ENCODE measurements at places on chromosomes 5 and 9.

DNA sequence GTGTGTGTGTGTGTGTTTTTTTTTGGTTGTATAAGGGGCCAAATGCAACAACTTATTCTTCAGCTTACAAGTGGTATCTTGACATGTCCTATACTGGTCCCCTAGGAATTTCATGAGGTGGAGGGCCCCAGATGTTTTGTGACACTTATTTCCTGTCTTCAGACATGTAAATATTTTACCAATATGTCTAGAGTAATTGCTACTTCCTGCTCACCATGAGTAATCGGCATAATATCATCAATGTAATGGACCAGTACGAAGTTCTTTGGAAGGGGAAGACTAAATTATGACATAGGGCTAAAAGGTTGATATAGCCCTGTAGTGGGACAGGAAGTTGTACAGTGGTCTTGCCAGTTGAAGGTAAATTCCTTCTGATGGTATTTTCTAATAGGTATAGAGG is 3.7 kb upstream of the OTULIN start:
- no peak for DNase-seq

DNA sequence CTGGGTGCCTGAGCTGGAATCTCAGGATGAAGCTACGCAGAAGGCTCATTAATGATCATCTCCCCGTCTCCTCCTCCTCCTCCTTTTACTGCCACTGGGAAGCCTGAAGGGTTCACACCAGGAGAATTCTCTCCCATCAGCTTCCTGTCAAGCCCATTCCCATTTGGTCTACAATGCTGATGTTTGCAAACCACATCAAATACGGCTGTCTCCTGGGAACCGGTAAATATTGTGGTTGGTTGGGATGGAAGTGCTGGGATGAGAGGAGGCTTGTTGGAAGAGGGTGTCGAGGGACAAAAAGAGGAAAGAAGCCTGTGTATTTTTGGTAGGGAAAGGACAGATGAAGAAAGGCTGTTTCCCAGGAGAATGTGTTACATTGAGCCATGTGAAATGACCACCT is 13.2 kb upstream of the S1PR3 start:
- no peak for DNase-seq

DNA sequence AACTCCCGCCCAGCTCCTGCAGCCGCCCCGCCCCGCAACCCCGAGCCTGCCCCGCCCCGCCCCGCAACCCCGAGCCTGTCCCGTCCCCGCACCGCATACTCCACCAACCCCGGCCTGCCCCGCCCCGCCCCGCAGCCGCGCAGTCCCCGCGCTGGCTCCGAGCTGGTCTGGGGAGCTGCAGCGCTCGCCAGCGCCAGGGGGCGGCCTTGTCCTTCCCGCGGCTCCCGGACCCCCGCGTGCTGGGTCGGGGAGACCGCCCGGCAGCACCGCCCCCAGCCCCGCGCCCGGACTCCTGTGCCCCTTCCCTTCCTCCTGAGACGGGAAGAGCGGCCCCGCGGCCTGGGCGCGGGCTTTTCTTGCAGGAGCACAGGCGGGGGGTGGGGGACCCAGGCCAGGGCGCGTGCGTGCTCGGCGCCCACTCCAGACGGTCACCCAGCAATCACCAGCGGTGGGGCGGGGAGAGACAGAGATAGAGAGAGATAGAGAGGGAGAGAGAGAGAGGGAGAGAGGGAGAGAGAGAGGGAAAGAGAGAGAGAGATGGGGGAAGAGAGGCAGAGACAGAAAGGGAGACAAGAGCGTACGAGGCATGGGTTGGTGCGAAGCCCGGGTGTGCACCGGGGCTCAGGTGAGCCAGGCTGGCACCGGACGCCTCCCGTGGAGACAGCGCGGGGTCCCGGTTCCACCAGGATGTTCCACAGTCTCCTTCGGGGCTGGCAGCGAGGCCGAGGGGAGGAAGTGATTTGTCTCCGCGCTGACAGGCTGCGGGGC is 14.7 kb upstream of the TMEM250 start:
- no peak for DNase-seq

- no peak for DNase-seq
Measured at GRCh38 chr5:54007827-54008777, 302.3 kb downstream of the ARL15 start.

DNA sequence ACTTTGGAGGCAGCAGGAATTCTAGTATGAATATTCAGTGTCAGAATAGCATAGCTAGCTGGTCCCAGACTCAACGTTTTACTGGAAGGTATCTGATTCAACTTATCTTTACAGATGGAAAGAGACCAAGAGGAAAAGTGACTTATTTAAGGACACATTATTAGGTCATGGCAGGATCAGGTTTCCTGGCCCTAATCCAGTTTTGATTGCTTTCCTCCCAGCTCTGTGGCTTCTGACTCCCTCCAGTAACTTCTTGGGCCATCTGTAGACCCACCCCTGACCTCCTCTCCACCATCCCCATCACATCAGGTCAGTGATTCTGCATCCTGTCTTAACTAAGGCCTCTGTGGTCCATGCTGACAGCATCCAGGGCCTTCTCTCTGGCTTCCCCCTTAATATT is 38.4 kb downstream of the SH3TC2 start:
- no peak for DNase-seq

DNA sequence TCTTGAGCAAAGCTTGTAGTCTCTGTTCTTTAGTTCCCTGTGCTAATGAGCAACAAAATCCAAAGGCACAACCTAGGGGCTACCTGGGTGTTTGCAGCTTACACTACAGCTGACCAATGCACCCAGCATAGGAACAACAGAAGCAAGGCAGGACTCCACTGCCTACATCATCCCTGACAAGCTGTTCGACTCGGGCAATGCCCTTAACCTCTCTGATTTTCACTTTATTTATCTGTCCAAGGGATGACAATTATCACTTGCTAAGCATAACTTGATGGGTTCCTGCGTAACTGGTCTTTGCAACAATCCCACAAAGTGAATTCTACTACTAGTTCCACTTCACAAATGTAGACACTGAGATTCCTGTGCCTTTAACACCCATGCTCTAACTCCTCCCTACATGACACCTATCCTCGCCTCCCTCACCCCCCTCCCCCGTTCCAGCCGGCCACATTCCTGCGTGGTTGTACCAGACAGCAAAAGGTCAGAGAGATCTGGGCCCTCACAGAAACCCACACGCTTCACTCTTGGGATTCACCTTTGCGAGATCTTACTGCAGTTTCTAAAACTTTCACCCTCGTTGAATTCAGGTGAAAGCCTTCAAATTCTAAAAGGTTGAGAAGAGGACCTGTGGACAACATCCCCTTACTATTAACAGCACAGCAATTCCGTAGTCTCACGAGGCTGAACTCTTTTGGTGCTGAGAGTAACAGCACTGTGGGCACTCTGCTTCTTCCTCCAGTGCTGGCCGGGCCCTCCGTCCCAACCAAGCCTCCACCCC is 995 bp downstream of the IPPK start:
- no peak for DNase-seq

- no peak for DNase-seq
Measured at GRCh38 chr5:58504766-58505165, 13.5 kb downstream of the GAPT start.

DNA sequence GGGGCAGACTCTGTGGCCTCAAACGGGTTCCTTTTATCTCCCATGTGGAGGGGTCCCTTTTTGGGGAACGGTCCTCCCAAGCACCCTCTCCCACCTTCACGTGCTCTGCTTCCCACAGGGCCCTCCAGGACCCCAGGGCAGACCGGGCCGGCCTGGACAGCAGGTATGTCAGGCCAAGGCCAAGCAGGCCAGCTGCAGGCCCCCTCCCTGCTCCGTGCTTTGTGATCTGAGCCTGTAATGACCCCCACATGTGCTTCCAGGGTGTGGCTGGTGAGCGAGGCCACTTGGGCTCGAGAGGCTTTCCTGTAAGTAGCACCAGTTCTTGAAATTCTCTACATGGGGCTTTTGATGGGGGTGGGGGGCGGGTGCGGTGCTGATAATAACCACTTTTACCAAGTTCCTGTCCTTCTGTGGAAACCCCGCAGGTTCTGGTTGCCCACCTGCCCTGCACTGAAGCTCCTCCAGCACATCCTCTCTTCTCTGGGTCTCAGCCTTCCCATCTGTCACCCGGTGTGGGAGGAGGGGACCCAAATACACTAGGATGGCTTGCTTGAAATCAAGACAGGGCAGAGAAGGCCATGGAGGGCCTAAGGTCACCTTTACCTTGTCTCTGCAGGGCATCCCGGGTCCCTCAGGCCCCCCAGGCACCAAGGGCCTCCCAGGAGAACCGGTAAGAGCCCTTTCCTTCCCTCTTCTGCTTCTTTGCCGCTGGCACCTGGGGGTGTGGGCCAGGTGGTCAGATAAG is 57.9 kb upstream of the ORM1 start:
- DNase-seq: no peak

DNA sequence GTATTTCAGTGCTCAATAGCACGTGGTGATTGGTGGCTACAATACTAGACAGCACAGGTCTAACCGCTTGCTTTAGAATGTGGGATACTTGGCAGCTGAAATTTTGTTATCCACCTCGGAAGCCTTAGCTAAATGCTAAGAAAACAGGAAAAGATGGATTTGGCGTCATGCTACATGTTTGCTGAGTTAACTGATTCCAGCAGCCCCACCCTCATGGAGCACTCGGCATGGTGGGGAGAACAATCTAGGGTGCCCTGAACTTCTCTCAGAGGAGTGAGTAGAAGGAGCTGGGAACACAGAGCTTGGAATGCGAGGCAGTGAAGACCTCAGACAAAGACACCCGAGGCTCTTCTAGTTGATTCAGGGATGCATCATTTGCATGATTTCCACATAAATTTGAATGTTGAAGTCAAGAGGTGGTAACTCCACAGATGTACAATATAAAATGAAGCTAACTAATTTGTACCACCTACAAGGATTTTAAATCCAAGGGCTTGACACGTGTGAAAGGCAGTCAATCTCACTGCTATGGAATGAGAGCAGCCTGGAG is 145.1 kb upstream of the FSTL4 start:
- no peak for DNase-seq

DNA sequence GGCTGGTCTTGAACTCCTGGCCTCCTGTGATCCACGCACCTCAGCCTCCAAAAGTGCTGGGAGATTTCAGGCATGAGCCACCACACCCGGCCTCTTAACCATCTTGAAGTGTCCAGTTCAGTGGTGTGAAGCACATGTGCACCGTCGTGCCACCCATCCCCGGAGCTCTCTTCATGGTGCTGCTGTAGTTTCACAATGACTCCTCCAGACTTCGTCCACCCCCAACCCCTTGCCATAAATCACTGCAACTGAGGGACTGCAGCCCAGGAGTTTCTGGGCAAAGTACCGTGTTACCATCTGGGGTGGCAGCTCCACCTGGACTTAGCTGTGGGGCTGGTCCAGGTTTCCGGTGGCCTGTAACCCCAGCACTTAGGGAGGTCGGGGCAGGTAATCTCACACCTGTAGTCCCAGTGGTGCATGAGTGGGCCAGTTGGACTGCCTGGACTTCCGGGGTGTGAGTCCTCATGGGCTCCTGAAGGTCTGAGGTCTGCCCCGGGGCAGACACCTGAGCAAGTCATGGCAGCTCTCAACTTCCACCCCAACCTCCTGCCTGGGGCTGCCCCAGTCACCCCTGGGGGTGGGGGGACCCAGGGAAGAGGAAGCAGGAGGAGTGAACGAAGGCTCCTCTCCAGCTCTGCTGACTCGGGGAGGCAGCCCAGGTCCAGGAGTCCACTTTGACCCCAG is 6.6 kb upstream of the N4BP3 start:
- DNase-seq: no peak

GRCh38 chr9:120071760-120072159 is 508.2 kb downstream of the CDK5RAP2 start:
- no peak for DNase-seq

DNA sequence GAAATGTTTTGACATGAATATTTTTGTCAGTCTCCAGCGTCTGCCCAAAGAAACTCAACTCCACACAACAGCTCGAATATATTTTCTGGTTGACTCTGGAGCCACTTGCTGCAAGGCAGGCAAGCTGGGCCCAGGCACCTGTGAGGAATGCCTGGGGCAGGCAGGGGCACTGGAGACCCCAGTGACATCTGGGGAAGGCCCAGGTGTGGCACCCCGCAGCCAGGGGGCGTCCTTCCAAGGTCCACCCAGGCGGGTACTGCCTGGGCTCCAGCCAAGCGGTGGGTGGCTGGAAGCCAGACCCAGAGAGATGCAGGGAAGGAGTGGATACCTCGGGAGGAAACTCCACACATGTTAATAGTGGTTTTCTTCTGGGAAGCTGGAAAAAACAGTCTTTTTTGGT is 125.9 kb downstream of the PHF2 start:
- no peak for DNase-seq

- no peak for DNase-seq
Measured at GRCh38 chr5:125912028-125912427, 511.2 kb upstream of the GRAMD2B start.

DNA sequence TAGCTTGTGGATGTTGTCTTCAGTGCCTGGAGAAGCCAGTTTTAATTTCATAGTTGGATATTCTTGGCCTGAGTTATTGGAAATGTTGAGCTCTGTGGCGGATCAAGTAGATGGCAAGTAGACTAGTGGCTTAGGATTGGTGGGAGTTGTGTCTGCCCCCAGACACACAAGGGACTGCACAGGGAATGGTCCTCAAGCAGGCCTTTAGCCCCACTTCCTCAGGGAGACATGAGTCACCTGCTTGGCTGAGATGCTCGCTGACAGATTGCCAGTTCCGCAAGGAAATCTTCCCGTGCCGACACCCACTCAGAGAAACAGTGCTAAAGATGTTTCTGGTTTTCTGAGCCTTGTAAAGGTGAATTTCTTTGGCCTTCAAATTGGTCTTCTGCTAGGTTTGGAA is 18.8 kb upstream of the CATSPER3 start:
- DNase-seq: no peak

DNA sequence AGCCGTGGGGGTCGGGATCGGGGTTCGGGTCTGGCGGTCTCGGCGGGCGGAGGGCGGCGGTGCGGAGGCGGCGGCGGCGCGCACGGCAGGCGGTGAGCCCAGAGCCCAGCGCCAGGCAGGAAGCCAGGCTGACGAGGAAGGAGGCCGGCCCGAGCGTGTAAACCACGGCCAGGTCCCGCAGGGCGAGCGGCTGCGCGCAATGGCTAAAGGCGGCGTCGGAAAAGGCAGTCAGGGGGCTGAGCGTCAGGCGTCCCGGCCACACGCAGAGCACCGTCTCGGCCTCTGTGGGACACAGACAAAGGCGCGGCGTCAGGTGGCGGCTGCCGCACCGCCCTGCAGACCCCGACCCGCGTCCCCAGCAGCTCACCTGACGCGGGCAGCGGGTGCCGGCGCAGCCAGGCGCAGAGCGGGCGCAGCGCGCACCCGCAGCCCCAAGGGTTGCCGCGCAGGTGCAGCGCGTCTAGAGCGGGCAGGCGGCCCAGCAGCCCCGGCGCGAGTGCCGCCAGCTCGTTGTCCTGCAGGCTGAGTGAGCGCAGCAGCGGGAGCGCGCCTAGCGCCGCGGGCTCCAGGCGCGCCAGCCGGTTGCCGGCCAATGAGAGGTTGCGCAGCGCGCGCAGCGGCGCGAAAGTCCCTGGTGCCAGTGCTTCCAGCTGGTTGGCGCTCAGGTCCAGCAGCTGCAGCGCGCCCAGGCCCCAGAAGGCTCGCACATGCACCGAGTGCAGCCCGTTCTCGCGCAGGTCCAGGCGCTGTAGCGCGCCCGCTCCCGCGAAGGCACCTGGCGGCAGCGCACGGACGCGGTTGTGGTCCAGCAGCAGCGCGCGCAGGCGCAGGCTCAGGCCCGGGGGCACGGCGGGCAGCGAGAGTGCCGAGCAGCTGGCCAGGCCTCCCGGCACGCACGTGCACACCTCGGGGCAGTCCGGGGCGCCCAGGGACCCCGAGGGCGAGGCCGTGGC is 671 bp downstream of the LRRC26 start:
- peak; percentile 54 for DNase-seq

All from occipital lobe (tissue), 3 donors.